ENCODE measurements at places on chromosomes 13 and 19.
A peak's percentile ranks its signal among the peaks of the same experiment; 100 is the strongest.

- DNase-seq: no peak
These were observed 1.9 kb upstream of the NKPD1 start for GRCh38 chr19:45162608-45163143.

GRCh38 chr13:21980049-21980448 lies 309.2 kb downstream of the FGF9 start:
- no peak for DNase-seq

- DNase-seq: no peak
These were observed 10.6 kb upstream of the ZNF556 start for GRCh38 chr19:2856457-2857050.

- DNase-seq: no peak
These were observed 574 bp downstream of the SH3GL1 start for GRCh38 chr19:4399812-4400134.

DNA sequence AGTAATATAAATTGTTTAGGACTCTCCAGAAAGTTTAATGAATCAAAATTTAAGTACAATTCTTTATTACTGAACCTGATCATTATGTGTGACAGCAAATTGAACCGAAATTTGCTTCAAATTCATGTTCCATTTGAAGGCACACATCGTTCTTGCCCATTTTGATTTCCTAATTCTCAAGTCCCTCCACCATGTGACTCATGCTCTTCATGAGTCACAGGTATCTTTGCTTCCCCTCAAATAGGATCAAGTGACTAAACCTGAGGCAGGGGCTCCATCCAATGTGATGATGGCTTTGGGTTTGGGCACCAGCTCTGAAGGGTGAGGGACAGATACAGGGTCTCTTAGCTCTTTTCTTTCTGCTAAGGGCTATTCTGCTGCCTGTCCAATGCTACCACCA lies 86.1 kb downstream of the THSD1 start:
- no peak for DNase-seq

DNA sequence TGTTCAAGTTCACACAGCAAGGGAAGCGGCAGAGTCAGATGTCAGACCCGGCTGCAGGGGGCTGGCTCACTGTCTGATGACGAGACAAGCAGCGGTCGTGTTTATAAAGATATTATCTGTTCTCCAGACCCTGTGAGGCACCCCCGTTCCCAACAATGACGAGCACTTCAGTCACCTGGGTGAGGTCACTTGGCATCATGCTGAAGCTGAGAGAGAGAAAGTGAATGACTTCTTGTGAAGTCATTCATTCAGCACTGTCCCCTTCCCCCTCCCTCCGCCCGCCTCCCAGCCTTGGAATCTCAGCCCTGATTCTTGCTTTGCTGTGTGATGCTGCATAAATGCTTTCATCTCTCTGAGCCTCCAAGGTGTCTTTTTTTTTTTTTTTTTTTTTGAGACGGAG lies 4.9 kb upstream of the LYPD3 start:
- DNase-seq: peak; percentile 72
